ENCODE measurements at places on chromosomes 12 and 14.
A peak's percentile ranks its signal among the peaks of the same experiment; 100 is the strongest.

DNA sequence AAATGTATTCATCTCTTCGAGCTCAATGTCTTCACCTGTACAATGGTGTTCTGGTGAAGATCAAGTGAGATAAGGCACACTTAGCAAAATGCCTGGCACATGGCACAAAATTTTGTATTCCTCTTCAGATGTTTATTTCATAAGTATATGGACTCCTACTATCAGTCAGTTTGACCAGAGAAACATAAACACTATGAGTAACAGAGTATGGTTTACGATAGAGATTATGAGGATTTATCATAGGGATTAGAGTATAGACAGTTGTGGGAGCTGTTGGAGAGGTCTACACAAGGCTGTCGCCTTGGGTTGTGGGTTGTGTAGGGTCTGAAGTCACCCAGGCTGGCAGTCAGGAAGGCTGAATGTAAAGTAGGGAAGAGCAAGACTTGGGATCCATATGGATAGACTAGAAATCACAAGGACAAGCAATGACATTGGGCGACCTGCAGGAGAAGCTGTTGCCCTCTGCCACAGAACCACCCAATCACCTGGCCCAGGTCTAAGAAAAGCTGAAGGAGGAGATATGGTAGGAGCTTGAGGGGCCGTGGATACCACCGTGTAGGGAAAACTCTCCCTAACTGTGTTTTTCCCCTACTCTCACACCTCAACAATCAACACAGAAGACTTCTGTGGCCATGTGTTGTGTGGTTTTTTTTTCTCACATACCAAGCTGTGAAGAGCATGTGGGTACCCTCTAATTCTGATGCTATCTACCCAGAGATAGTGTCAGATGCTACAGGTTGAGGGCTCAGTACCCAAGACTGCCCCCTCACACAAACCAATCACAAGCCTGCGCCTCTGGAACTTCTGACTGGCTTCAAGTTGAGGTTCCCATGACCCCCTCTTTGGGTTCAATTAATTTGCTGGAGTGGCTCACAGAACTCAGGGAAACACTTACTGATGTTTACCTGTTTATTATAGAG, 27.2 kb upstream of the RESF1 start:
- no peak for DNase-seq

DNA sequence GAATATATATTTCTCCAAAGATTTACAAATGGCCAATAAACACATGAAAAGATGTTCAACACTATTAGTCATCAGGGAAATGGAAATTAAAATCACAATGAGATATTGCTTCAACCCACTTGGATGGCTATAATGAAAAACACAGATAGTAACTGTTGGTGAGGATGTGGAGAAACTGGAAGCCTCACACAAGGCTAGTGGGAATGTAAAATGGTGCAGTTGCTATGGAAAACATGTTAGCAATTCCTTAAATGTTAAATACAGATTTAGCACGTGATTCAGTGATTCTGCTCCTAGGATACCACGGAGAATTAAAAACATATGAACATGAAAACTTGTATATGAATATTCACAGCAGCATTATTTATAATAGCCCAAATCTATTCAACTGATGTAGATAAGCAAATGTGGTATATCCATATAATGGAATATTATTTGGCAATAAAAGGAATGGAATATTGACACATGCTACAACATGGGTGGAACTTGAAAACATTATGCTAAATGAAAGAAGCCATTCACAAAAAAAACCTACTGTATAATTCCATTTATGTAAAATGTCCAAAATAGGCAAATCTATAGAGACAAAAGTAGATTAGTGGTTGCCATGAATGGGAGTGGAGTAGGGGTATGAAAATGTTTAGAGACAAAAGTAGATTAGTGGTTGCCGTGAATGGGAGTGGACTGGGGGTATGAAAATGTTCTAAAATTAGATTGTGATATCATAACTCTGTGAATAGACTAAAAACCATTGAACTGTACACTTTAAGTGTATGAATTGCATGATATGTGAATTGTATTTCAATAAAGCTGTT, 227.1 kb upstream of the DDHD1 start:
- no peak for DNase-seq

DNA sequence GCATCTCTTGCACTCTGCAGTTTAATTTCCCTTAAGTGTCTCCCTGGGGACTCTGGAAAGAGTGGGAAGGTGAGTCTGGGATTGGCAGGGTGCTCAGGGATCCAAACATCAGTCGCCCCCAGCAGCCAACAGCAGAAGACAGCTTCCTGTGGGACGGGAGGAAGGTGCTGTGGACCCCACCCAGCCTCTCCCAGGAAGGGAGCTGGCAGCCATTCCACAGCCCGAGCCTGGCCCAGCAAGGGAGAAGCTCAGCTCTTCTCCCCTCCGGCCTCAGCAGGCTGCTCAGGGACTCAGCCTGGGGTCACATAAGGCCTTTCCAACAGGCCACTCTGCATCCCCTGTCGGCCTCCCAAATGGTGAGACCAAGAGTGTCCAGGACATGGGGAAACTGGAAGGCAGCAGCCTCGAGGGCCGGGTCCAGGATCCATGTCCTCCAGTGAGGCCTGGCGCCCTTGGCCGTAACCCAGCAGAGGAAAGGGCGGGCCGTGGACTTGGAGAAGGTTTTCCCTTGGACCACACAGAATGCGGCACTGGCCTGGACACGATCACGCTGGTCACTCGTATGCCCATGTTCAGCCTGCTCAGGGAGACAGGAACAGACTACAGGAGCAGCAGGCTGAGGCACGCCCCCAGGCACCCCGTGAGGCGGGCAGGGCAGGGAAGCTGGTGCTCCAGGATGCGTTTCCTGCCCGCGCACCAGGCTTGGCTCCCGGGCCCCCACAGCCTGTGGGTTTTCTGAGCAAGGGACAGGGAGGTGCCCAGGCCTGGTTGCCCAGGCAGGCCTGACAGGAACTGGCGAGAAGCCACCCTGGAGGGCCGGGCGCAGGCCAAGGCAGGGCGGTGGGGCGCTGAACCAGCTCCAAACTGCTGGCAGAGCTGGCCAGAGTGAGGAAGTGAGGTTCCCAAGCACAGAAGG, 3.5 kb downstream of the XRCC3 start:
- DNase-seq: no peak

DNA sequence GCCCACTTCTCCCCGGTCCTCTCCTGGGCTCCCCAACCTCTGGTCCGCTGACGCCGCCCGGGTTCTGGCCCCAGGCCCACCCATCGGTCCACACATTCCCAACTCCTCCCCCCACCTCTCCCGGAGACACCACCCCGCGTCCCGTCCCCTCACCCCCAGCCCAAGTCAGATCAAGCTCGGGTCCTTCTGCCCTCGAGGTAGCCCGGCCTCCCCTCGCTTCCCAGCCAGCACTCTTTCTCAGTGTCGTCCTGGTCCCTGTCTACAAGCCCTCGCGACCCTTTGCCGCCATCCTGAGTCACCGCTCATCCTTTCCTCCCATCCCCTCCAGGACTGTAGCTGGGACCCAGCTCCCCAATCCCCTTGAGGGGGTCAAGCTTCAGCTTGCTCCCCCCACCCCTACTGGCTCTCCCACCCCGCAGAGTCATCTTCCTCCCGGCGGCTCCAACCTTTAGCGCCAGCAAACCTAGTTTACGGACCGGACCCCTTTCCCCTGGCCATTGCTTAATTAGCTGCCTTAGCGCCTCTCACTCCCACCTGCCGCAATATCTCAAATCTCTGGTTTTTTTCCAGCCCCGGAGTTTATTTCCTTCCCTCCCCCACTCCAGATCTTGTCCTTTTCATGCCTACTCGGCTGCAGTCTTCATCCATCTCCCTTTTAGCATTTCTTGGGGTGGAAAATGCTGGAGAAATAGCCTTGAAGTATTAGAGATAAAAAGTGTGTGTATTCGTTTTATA, 1.1 kb downstream of the PPP4R4 start:
- DNase-seq: no peak

DNA sequence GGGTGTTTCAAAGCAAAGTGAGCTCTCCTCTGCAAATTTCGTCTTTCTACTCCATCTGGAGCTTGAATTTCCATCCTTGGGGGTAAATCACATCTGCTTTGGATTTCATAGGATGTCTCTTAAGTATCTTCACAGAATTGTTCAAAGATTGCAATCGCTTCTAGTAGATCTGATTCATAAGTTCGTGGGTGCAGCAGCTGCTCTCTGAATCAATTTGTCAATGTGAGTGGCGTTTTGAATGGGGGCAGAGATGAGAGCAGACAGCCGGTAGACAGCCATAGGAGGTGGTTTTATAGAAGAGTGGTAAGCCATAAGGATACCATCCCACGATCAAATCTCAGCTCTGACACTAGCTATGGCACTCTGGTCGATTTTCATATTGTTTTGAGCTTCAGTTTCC, 146.0 kb upstream of the RPH3A start:
- DNase-seq: no peak

GRCh38 chr12:124436366-124436765, 131.0 kb downstream of the NCOR2 start:
- DNase-seq: no peak

GRCh38 chr12:11765817-11766794, 116.6 kb downstream of the ETV6 start:
- no peak for DNase-seq

GRCh38 chr14:90305176-90305601, 26.6 kb downstream of the NRDE2 start:
- no peak for DNase-seq

DNA sequence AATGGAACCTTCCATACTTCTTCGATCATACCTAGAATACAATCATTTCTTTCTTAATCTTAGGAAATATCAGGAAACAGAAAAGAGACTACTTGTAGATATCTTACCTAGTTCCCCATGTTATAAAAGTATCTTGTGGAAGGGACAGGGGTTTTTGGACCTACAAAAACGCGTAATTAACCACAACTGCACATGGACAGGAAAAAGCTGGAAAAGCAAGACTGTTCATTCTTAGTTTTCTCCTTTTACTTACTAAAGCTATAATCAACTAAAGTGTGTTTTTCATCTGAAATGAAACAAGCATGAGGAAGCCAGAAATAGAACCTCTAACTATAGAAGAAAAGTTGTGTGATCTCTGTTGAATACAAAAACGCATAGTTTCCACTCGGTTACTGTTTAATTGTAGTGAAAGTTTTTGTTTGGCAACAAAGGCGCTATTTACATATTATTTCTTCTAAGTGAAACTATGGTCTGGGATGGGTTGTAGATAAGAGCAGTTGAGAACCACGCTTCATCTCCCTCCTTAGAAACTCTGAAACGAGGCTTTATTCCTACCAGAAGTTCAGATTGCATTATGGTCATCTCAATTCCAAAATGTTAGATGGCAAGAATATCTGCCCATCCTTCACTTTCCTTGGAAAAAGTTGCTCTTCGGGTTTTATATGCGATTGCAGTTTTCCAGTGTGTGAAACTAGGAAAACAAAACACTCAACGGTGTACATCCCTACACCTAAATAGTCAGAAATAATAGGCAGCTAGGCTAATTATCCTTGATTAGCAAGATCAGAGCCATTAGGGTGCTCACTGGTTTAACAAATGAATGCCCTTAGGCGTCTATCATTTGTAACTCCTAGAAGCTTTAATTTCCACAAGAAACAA, 1.1 kb downstream of the BCAT1 start:
- DNase-seq: peak; percentile 41

DNA sequence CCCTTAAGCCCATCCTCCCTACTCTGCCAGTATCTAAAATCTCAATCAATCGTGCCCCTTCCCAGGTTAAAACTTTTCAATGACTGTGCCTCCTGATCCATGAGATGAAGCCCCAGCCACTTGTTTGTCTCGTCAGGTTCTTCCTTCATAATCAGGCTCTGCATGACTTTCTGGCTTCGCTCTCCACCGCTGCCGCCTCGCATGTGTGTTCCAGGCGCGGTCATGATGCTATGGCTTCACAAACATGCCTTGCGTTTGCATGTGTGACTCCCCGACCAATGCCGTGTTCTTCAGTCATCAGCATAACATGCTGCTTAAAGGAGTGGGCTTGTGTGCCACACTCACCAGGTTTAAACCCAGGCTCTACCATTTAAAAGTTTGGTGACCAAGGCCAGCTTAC, 5.0 kb upstream of the C1RL start:
- no peak for DNase-seq

GRCh38 chr14:77458249-77458950, 507 bp downstream of the AHSA1 start:
- DNase-seq: peak; percentile 82

- DNase-seq: no peak
These were observed 17.7 kb downstream of the SYNE3 start for GRCh38 chr14:95498622-95499353.

- no peak for DNase-seq
These were observed 3.9 kb upstream of the HDAC7 start for GRCh38 chr12:47823422-47824086.

DNA sequence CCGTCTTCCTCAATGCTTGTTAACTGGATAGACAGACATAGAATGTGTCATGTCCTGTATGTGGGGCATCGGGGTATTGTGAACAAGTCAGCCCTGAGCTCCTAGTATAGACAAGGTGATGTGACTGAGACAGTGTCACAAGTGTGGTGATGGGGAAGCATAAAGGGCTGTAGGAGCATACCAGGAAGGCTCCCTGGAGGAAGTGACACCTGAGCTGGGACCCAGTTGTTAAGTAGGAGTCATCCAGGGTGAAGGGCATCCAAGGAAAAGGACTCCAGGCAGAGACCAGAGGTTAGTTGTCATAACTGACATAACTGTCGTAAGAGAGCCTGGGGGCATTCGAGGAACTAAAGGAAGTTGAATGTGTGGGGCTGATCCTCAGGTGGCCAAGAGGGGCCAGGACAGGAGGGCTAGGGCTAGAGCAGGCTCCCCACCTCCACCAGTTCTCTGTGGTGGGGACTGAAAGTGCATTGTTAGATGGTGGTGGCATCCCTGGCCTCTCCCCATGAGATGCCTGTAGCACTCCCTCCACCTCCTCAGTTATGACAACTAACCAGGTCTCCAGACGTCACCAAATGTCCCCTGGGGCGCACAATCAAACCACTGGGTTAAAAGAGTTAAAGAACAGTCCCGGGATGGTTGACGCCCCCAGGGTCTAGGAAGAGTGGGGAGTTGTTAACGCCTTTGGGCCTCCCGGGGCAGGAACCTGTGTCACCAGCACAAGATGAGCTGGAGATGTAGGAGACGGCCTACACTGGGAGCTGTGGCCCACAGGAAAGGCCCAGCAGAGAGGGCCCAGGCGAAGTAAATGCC, 2.4 kb downstream of the FICD start:
- no peak for DNase-seq

DNA sequence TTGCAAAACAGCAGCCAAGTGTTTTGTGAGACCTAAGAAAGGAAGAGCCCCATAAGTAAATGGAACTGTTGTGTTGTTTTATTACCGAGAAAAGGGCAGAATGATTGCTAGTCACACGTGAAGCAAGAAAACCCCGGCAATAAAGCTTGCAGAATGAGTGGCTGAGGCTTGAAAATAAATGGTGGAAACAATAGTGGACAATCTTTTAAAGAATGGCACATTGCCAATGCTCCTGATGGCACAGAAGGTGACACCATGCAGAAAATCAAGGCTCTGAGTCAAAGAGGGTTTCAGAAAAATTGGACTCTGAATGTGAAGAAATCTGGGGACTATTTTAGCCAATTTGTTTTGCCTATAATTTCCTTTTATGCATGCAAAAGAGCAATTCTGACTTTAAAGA, 4.0 kb upstream of the AQP2 start:
- DNase-seq: no peak

GRCh38 chr12:112907415-112908157, 824 bp downstream of the OAS1 start:
- DNase-seq: no peak
